Type B pancreatic cell (in vitro differentiated cells): ENCODE measurements at places on chromosomes 16 and 17.

GRCh38 chr17:46943501-46944393 is 20.8 kb downstream of the GOSR2 start:
- no peak for DNase-seq

DNA sequence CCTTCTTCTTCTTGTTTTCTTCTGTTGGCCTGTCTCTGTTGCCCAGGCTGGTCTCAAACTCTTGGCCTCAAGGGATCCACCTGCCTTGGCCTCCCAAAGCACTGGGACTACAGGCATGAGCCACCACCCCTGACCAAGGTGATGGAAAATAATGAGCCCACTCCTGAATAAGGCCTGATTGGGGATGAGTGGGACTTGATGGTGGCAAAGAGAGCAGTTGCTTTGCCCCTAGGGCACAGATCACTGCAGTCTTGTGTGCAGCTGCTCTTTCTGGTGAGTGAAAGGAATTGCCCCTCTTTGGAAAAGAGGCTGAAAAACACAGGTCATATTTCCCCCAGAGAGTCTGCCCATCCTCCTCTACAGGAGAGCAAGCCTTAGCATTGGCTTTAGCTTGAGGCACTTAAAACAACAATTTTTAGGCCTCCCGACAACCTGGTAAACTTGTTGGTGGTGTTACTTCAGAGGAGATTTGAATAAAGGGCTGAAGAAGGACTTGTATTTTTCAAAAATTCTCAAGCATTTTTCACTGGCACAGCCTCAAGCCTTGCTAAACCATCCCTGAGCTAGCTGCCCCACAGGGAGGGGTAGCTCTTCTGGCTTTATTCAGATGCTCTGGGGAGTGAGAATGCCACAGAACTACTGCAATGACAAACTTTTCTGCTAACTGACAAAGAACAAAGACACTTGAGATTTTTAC is 6.1 kb upstream of the PDP2 start:
- DNase-seq: no peak

GRCh38 chr16:15055141-15056053 is 477 bp downstream of the NTAN1 start:
- DNase-seq: no peak

DNA sequence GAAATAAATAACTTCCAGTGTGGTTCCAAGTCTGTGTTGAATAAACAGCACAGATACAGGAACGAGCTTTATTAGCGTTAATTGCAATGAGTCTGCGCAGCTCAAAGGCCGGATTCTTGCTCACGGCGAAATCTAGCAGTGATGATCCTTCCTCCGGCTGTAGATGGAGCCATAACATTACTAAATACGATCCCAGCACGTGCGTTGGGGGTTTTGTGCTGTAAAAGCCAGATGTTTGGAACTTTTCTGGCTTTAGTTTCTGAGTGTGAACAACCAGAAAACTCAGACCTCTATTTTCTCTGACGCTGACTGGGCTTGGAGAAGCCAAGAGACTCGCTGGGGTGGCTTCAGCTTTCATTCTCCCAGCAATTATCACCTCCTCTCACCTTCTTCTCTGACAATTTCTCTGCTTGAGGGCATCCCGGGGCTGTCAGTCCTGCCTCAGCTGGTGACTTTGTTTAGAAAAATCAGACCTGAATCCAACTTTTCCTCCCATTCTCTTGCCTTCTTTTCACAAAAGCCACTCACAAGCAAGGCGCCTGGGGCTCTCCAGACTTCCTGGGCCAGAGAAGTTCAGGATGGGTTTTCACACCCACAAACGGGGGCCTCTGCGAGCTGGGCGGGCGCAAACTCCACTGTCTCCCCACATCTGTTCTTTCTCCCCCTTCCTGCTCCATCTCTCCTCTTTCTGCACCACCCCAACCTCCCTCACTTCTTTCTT is 47.1 kb upstream of the AKTIP start:
- DNase-seq: no peak

GRCh38 chr16:16126896-16127295 is 96.4 kb downstream of the ABCC6 start:
- no peak for DNase-seq

DNA sequence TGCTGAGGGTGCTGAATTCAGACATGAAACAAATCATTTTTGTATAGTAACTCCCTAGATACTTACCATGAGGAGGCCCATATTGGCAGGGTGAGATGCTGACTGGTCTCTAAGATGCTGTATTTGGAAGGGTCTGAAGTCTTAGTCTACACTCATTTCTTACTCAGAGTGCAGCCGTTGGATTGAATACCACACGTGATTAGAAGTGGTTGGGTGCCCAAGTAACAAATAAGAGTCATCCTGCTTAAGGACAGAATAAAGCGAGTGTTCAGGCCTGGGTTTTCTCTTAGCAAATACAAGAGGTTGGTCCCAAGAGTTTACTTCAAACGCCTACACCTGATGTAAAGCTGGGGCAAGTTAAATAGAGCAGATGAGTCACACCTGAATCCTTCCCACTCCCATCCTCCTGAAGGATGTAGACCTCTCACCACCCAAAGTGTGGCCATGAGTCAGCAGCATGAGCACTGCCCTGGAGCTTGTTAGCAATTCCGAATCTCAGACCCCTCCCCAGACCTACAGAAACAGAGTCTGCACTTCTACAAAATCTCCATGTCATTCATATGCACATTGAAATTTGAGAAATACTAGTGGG is 284.6 kb upstream of the CDH5 start:
- DNase-seq: no peak

DNA sequence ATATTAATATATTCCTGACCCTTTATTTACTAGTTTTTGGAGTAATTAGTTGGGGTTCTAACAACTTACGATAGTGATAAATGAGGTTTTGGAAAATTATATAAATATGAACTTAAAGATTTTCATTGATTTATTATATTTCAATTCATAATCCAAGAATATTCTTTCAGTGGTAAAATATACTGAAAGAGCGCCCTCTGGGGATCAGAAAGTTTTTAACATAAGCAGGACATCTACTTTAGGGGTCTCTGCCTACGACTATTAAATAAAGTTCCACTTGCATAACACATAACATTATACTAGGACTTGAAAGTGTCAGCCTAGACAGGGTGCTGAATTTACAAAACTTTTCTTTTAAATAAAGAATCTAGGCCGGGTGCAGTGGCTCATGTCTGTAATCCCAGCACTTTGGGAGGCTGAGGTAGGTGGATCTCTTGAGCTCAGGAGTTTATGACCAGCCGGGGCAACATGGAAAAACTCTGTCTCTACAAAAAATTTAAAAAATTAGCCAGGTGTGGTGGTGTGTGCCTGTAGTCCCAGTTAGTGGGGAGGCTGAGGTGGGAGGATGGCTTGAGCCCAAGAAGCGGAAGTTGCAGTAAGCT is 15.6 kb downstream of the RFWD3 start:
- DNase-seq: no peak

DNA sequence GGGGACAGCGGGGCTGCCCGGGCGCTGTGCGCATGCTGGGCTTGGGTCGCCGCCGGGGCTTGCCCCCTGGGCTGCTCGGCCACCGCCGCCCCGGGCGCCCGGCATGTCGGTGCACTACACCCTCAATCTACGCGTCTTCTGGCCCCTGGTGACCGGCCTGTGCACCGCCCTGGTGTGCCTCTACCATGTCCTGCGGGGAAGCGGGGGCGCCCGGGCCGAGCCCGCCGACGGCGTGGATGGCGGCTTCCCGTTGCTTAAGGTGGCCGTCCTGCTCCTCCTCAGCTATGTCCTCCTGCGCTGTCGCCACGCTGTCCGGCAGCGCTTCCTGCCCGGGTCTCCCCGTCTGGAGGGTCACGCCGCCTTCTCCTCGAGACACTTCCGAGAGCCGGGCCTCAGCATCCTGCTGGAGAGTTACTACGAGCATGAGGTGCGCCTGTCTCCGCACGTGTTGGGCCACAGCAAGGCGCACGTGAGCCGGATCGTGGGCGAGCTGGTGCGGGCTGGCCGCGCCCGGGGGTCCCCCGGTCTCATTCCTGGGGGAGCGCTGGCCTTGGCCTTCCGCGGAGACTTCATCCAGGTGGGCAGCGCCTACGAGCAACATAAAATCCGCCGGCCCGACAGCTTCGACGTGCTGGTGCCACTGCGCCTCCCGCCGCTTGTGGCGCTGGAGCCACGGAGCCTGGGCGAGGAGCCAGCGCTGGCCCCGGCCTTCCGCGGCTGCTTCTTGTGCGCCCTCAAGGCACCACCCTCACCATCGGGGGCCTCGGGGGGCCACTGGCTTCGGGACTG is 789 bp downstream of the ITPRIPL2 start:
- DNase-seq: no peak

GRCh38 chr16:75238132-75238852 is 13.1 kb downstream of the BCAR1 start:
- DNase-seq: no peak
